ENCODE measurements at places on chromosomes 4 and X.

GRCh38 chrX:39956803-39957394 lies 140.9 kb downstream of the BCOR start:
- DNase-seq: no peak

DNA sequence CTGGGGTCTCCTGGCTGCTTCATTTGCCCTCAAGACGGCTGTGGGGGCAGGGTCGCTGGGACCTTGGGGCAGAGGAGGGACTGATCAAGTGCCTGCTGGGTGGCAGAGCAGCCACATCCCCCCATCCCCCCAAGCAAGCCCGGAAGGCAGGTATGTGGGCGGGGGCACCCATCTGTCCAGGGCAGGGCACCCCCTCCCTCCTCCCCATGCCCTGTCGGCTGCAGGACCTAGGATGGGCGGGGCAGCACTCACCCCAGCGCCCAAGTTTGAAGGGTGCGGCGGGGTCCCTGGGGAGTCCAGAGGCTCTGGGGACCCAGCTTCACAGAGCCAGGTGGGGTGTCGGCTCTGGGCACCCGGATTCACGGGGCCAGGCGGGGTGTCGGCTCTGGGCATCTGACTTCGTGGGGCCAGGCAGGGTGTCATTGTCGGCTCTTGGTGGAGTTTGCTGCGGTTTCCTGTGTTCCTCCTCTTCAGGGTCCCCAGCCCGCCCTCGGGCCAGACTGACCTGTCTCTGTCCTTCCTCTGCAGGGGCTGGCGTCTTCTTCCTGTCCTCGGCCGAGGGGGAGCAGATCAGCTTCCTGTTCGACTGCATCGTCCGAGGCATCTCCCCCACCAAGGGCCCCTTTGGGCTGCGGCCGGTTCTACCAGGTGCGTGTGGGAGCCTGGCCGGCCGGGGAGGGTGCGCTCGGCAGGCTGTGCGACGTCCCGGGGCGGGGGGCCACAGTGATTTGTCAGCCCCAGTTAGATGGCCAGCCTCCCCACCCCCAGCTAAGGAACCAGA lies 22.1 kb downstream of the DOK7 start:
- no peak for DNase-seq

DNA sequence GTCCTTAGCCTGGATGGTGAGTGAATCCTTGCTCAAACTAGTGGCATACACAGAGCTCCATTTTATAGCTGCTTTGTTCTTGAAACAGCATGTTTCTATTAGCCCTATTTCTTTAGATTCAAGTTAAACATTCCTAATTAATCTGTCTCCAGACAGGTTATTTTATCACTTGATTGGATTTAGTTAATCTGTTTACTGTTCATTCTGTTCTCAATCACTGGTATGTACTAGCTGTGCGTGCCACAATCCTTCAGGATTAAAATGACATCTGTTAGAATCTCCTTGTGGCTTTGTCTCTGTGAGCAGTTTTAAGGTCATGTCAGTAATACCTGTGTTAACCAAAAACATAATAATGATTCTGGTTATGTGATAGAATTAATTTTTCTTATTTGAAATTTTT lies 36.5 kb downstream of the PTPN13 start:
- DNase-seq: no peak

DNA sequence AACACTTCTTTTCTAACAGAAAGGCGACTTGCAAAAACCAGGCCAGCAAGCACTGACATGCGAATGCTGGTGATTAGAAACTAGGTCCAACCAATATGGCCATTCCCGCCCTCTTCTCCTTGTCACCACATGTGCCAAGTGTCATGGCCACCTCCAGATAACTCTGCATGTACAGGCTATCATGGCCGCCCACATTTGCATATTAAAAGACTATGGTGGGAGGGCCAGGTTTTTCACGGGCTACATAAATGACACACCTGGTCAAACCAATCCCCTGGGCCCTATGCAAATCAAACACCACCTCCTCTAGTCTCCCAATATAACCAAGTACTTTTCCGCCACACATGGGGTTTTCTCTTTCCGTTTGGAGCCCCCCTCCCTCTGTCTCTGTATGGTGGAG lies 40.1 kb downstream of the NUDT11 start:
- DNase-seq: no peak

GRCh38 chrX:15497865-15498264 lies 2.7 kb upstream of the BMX start:
- DNase-seq: peak; percentile 17

DNA sequence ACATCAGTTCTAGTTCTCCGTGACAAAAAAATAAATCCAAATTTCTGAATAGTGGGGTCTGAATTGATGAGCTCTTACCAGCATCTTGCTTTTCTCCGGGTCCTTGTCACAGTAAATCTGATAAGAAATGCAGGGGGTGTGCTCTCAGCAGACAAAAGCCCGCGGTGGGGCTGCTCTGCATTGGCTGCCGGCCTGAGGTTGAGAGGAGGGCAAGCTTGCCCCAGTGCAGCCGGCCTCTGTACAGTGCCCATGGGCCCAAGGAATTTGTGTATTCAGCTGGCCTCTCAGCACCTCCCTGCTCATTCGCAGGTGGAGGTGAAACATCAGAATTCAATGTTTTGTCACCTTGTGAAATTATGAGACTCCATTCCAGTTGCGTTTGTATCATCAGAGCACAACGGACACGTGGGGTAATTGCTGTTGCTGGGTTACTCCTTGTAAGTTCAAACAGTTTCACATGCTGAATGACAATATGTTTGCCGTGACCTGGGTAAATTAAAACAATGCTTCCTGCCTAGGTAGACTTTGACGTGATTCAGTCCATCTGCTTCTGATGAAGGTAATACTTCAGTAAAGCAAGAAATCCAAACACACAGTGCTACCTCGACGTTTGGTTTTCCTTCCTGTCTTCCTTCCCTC lies 596.4 kb downstream of the MID1IP1 start:
- no peak for DNase-seq

GRCh38 chrX:154294791-154295574 lies at the start of gene TEX28:
Gene TEX28, minus strand, starts transcription at chrX:154295124. Its CDS starts 3,007 bp downstream, at chrX:154292117.
- DNase-seq: no peak

DNA sequence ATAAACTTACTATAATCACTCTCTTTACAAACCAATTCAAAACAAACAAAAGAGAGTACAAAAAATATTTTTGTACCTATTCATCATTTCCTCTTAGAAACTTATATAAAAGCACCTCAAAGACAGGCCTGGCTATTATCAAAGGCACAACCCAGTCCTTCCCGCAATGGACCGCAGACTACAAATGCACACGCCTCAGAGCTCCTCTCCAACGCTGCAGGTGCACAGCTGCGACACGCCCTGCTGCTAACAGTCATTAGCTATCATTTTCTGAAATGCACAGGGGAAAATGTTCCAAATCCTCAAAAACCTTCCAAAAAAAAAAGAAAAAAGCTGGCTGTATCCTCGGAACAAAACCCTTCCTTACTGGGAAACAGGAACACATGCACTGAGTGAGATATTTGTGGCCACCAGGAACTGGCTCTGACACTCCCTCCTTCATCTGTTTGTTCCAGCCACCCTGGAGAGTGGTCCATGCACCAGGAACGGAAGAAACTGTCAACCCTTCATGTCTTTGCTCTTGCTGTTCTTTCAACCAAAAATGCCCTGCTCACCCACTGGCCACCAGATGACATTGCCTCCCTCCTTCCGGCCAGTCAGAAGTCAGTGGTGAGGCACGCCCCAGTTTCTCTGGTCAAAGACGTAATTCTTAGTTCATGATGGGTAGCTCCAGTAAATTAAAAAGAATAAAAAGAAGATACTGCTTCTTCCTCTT lies 16.7 kb downstream of the IRF2 start:
- DNase-seq: peak; percentile 91

- DNase-seq: no peak
These were observed 7.5 kb upstream of the DMD start for GRCh38 chrX:33218819-33219218.

- DNase-seq: no peak
These were observed 73.1 kb downstream of the CPZ start for GRCh38 chr4:8665406-8666360.

- no peak for DNase-seq
These were observed 82.5 kb downstream of the FAT4 start for GRCh38 chr4:125397226-125397625.

GRCh38 chr4:138399081-138399480 lies 156.9 kb upstream of the SLC7A11 start:
- DNase-seq: no peak

DNA sequence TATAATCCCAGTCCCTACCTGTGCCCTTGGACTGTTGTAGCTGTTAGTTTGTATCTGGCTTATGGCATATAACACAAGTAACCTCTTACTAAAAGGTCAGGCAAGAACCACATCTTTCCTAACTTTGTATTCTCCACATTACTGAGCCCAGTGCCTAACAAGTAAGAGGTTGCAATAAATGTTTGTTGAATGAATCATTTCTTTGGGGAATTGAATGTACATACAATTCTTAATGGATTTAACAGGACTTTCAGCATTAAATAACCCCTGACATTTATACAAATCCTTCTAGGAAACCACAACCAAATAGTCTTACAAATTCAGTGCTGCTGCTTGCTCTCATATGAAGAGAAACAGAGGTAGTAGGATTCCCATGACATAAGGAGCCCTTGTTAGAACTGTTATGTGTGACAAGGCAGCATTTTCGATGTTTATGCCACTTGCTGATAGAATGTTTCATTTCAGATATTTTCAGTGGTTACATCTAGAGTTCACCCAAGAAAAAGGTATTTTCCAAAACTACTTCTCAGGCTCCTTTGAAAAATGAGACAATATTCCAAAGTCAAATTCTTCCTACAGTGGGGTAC lies 62.0 kb downstream of the MBNL3 start:
- no peak for DNase-seq

- no peak for DNase-seq
These were observed 75.9 kb downstream of the SPATA18 start for GRCh38 chr4:52126966-52127365.

GRCh38 chr4:133472244-133472643 lies 323.1 kb downstream of the PCDH10 start:
- no peak for DNase-seq

- no peak for DNase-seq
These were observed 192.4 kb upstream of the RPL34 start for GRCh38 chr4:108427946-108428485.

All from cerebellar cortex (tissue), 1 donor.